ENCODE measurements at places on chromosomes 3 and 15.

- no peak for DNase-seq
Measured at GRCh38 chr3:110791995-110792686, 279.5 kb upstream of the NECTIN3 start.

- no peak for DNase-seq
Measured at GRCh38 chr3:28502397-28502937, 153.8 kb upstream of the AZI2 start.

DNA sequence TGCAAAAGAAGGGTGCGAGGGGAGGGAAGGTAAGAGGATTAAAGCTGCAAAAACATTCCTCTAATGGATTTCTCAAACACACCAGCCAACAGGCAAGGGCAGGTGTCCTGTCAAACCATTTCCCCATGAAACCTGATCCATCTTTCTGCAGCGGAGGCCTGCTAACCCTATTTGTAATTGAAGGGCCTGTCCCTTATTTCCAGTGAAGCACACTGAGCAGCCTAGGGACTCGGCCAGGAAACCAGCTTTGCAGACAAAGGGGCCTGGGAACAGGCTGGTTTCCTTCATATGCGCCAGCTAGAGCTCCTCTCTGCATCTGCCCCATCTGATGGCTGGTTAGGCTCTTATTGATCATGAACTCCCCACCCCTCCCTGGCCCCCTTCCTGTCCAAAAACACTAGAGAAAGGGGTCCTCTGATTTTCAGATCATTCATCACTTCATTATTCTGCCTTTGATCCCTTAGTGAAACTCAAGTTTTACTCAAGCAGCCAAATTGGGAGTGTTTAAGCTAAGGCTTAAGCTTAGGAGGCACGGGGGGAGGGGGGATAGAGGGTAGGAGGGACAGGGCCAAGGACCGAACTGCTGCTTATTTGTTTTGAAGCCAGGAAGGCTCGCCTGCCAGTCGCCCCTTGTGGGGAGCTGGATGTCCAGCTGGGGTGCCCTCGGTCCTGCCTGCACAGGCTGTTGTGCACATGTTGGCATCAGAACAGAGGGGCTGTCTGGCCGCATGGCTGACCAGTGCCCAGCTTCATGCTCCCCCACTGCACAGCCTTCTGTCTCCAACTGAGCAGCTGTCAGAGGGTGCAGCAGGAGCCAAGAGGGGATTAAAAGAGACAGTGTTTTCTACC, 53.1 kb downstream of the BOC start:
- DNase-seq = no peak

DNA sequence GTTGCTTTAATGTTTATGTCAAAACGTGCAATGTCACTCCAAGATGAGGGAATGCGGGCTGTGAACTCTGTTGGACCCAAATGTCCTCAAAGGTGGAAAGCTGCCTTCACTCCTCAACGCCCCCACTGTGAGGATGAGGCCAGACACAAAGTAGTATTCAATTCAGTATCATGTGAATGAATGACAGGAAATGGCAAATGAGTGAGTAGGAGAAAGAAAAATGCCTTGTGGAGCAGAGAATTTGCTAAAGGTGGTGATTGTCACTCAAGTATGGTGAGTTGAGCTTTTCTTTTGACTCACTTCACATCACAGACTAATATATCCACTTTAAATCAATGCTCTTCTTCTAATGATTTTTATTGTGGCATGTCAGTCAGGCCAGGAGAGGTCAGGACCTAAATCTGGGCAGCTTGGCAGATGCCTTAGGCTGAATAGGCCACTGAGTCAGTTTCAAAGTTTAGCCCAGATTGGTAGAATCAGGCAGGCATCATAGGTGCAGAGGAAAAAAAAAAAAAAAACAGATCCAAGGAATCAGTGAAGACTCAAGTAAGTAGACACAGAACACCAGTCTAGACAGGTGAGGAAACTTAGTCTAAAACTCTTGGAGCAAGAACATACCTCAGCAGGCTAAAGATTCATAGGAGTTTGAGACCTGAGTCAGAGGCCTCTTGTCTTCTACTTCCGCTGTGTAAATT, 71.0 kb upstream of the ZBED2 start:
- DNase-seq = no peak

- no peak for DNase-seq
Measured at GRCh38 chr3:66437341-66437929, 63.4 kb downstream of the LRIG1 start.
